ENCODE measurements at places on chromosomes 5 and 9. TPM values are rescaled to one million over a fixed set of nuclear protein-coding genes. Genes with fewer than 3 reads are reported as not detected.

- H3K27me3 ChIP-seq: no peaks in the 10 kb centered on the region
- H3K36me3 ChIP-seq: no peaks in the 10 kb centered on the region
- H3K4me3 ChIP-seq: no peak overlapping the region
- H3K27ac ChIP-seq: no peak overlapping the region
Observed at GRCh38 chr9:115162946-115163345, 45.0 kb upstream of the TNC start.

DNA sequence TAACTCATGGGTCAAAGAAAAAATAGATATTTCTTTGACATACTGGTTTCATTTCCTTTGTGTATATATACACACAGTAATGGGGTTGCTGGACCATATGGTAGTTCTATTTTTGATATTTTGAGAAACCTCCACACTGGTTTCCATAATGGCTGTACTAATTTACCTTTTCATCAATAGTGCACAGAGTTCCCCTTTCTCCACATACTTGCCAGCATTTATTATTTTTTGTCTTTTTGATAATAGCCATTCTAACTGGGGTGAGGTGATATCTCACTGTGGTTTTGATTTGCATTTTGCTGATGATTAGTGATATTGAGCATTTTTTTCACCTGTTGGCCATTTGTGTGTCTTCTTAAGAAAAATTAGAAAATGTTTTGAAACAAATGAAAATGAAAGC is 78.4 kb upstream of the CKMT2 start:
- no peak overlapping the region for H3K4me3 ChIP-seq
- peaks cover 3% of the 10 kb centered on the region for H3K4me1 ChIP-seq
- no peaks in the 10 kb centered on the region for H3K36me3 ChIP-seq
- DNase-seq: no peak

- H3K4me1 ChIP-seq: peaks cover 35% of the 10 kb centered on the region
- peak; percentile 84 for DNase-seq
- peaks cover 9% of the 10 kb centered on the region for H3K36me3 ChIP-seq
- no peak overlapping the region for H3K4me3 ChIP-seq
- peak overlapping the region; percentile 61 for H3K27ac ChIP-seq
Observed at GRCh38 chr5:157540707-157541446, 34.7 kb downstream of the ADAM19 start.

DNA sequence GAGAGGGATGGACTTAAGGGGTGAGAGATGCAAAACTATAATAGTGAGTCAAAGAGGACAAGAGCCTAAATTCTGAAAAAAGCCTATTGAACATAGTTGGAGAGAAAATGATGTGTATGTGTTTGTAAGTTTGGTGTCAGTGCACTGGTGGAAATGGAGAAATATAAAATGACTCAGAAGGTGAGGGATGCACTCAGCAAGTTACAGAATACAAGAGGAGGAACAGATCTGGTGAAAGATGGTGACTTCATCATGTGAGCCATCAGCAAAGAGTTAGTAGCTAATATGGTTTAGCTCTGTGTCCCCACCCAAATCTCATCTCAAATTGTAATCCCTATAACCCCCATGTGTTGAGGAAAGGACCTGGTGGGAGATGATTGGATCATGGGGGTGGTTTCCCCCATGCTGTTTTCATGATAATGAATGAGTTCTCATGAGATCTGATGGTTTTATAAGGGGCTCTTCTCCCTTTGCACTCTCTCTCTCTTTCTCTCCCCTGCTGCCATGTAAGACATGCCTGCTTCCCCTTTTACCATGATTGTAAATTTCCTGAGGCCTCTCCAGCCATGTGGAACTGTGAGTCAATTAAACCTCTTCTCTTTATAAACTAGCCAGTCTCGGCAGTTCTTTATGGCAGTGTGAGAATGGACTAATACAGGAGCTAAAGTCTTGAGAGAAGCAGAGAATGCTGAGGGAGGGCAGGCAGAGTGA is 30.4 kb upstream of the FYB1 start:
- H3K27ac ChIP-seq: no peak overlapping the region
- H3K4me3 ChIP-seq: no peak overlapping the region
- H3K4me1 ChIP-seq: no peaks in the 10 kb centered on the region
- H3K36me3 ChIP-seq: no peaks in the 10 kb centered on the region

Gene PDE6A
- polyA plus RNA-seq: not detected

Gene AKNA
- polyA plus RNA-seq: 7.3 TPM

Gene DROSHA
- polyA plus RNA-seq: 36.5 TPM

GRCh38 chr5:10286162-10286861 is 21.4 kb downstream of the CMBL start:
- no peaks in the 10 kb centered on the region for H3K27me3 ChIP-seq
- no peak overlapping the region for H3K27ac ChIP-seq
- peak; percentile 43 for DNase-seq
- no peaks in the 10 kb centered on the region for H3K4me1 ChIP-seq
- H3K4me3 ChIP-seq: no peak overlapping the region

DNA sequence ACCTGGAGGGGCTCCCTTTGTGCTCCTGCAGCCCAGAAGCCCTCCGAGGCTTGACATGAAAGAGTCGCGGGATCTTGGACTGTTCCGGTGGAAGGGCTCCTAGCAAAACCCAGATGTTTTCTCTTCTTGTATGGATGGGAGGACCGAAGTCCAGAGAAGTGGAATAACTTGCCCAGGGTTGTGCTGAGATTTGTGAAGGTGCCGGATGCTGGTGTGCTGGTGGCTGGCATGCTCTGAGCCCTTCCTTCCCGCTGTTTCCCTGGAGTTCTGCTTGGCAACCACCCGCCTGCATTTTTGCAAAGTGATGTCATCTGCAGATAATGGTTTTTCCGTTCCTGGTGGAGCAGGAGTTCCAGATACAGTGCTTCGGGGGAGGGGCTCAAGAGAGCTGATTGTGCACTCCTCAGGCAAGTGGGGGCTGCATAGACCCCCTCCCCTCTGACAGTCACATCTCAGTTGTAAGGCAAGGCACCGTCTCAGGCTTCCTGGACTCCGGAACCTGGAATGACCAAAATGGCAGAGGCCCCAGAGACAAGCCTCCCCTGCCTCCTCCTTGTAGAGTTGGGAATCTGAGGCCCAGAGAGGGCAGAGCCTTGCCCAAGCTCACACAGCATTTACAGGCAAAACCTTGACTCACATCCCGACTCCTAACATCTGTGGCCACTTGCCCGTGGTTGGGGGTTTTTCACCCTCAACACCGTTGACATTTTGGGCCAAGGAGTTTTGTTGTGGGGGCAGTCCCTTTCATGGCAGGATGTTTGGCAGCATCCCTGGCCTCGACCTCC is 157.0 kb downstream of the RGS3 start:
- H3K4me1 ChIP-seq: peaks cover 38% of the 10 kb centered on the region
- no peaks in the 10 kb centered on the region for H3K36me3 ChIP-seq
- H3K27me3 ChIP-seq: no peaks in the 10 kb centered on the region
- peak; percentile 93 for DNase-seq

GRCh38 chr9:130286781-130287428 is 21.3 kb downstream of the HMCN2 start:
- no peak overlapping the region for H3K27ac ChIP-seq
- no peak for DNase-seq
- H3K36me3 ChIP-seq: no peaks in the 10 kb centered on the region
- H3K27me3 ChIP-seq: peaks cover 86% of the 10 kb centered on the region

GRCh38 chr5:124932791-124933600 is 186.6 kb upstream of the ZNF608 start:
- H3K4me1 ChIP-seq: peaks cover 4% of the 10 kb centered on the region
- no peaks in the 10 kb centered on the region for H3K27me3 ChIP-seq
- no peaks in the 10 kb centered on the region for H3K36me3 ChIP-seq
- no peak overlapping the region for H3K4me3 ChIP-seq
- DNase-seq: peak; percentile 47

DNA sequence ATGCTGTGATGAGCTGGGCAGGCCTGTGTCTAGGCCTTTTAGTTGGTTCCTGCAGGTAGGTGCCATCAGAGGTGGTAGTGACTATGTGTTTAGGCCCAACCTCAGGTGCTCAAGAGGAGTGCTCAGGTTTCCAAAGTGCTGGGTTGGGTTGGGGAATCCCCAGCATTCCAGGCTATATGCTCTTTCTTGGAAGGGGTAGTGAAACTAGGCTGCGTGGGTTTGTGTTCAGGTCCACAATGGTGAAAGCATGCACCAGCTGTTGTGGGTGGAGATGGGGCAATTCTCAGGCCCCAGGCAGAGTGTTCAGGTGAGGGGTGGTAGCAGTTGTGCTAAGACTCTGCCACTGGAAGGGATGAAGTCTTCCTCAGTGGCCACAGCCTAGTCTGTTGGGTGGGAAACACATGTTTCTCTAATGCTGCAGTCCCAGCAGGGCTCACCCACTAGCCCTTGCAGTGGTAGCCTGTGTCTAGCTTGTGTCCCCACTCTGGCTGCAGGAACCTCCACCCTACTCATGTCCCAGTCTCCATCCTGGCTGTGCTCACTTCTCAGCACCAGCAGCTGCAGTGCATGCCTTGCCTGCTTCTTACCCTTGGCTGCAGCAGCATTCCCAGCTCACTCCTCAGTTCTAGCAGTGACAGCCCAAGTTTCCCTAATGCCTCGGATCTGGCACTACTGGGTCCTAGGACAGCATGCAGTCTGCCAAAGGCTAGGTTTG is 78.9 kb downstream of the FAM170A start:
- H3K27me3 ChIP-seq: no peaks in the 10 kb centered on the region
- no peaks in the 10 kb centered on the region for H3K4me1 ChIP-seq
- no peaks in the 10 kb centered on the region for H3K36me3 ChIP-seq
- DNase-seq: no peak
